Activated naive CD8-positive, alpha-beta T cell treated with anti-CD3 and anti-CD28 coated beads, Interleukin-2, amount 50 U/mL, for 16 hours (primary cell): ENCODE measurements at places on chromosomes 6 and 20.

DNA sequence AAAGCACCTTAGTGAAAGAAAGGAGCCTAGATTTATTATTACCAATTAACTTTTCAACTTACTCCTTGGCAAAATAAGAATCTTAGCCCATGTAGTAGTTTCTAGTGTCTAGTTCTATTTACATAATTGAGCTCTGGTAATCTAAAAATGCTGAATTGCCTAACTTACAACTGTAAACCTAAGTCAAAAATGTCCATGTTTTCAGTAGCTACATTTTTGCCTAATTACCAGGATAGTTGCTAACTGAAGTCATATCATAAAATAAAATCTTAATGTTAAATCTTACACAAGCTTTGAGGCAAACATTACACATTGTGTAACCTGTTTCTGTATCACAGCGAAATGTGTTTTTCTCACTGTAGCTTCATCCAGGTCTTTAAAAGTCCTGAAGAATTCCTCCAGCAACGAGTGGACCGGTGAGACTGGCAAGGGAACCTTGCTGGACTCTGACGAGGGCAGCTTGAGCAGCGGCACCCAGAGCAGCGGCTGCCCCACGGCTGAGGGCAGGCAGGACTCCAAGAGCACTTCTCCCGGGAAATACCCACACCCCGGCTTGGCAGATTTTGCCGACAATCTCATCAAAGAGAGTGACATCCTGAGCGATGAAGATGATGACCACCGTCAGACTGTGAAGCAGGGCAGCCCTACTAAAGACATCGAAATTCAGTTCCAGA, 7.6 kb upstream of the CLDN20 start:
- DNase-seq: no peak

GRCh38 chr20:7703551-7703961, 236.7 kb downstream of the HAO1 start:
- no peak for DNase-seq

- no peak for DNase-seq
Observed at GRCh38 chr6:47743744-47744143, 38.1 kb upstream of the OPN5 start.

- DNase-seq: no peak
Observed at GRCh38 chr6:129455126-129455769, 254.7 kb downstream of the ARHGAP18 start.

DNA sequence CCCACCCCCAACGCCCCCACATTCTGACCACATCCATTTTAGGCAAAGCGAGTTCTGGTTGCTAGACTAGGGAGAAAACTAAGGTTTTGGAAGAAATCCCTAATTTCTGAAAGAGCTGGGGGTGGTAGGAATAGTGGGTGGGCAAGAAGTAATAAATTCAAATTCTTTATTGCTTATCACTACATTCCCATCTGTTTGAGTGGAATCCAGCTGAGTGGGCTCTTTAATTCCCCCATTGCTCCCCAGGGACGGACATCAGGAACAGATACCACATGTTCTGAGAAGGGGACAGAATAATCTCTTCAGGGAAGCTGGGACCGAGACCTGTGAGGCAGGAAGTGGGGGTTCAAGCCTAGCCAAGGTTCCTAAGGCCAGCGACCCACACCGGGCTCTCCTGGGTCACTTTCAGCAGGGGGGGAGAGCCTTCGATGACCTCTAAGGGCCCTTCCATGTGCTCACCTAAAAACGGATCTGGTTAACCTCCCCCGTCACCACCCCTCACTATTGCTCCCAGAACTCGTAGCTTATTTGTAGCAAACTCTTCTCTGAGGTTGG, 42.3 kb upstream of the MRPS10 start:
- DNase-seq: no peak

DNA sequence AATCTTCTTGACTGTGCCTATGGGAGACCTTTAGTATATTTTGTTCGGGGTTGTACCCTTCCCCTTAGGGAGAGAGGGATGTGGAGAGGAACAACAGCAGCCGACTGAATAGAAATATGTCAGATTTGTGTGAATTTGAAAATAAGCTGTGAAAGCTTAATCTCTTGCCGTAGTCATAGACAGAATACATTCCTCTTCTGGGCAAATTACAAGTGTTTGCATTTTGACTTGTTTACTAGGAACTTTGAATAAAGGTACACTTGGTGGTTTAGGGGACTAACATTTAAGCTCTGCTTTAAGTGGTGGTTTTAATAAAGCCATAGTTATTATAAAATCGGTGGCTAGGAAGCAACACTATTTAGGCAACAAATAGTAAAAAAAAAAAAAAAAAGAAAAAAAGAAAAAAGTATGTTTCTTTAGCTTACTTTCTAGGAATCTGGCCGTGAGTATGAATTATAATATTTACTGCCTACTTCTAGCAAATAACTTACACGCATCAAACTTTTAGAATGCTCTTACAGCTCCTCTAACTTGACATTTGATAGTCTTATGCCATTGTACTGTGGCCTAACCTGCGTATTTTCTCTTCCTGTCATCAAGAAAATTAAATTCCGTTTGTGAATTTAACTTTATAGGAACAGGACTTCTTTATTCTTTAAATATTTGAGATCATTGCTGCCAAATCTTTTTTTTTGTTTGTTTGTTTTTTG, 65.1 kb downstream of the ZBTB2 start:
- DNase-seq: no peak

DNA sequence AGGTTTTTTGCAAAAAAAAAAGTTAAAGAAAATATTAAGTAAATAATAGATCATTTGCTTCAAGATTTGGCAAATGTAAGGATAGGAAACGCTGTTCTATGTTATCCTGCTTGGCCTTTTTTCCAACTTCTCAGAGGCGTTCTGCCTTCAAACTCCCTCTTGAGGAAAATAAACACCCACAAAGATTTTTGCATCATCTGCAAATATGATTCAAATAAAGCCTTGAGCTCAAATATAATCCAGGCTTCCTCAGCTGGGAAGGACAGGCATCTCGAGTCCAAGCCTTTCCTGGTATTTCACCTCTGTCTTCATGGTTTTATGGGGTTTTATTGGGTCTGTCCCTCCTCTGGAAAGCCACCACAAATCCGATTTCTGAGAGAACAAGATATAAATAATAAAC, 67.7 kb upstream of the PTPN1 start:
- DNase-seq: no peak

DNA sequence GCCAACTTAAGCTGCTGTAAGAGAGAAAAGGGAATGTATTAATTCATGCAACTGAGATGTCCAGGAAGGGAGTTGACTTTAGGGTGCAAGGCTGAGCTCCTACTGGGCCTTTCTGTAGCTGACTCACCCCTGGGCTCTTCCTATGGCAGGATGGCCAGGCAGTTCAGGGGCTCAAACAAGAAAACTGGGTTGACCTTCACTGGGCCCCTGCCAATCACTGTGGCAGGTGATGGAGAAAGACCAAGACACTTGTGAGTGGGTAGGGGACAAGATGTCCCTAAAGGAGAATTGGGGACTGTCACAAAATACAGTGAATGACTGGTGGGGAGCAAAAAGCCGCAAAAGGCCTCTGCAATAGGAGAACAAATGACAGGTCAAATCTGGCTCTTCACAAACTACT, 21.5 kb upstream of the RALGAPA2 start:
- no peak for DNase-seq

- no peak for DNase-seq
Observed at GRCh38 chr20:24972341-24972740, 20.2 kb downstream of the APMAP start.
